ENCODE measurements at places on chromosomes 16 and 17.

DNA sequence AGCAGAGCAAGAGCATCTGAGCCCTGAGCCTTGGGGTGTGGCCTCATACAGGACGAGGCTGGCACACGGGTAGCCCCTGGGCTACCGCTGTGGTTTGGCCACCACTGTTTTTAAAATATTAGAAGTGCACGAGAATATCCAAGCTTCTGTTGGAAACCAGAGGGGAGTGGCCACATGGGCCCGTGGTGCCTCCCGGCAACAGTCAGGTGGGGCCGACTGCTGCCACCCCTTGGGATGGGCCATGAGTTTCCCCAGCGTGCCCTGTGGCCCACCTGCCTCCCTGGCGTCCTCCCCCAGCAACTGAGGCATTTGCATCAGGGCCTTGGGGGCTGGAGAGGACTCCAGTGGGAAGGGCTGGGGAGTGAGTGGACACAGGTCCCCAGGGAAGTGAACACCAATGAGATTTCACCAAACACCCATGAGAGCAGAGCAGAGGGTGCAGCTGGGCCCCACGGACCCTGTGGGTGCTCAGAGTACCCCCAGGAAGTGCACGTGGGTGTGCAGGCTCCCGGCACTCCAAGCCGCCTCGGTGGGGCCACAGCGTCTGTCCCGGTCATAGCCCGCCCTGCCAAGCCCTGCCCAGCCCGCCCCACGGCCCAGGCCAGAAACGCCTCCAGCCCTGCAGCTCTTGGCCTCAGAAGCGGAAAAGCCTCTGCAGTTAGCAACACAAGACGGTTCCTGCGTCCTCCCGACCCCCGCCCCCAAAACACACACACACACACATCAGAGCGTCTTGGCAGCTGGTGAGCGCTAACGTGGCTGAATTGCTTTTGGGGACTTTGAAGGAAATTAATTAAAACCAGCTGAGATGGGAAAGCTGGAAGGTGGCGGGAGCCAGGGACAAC lies 22.7 kb downstream of the ZNF469 start:
- no peak for DNase-seq

DNA sequence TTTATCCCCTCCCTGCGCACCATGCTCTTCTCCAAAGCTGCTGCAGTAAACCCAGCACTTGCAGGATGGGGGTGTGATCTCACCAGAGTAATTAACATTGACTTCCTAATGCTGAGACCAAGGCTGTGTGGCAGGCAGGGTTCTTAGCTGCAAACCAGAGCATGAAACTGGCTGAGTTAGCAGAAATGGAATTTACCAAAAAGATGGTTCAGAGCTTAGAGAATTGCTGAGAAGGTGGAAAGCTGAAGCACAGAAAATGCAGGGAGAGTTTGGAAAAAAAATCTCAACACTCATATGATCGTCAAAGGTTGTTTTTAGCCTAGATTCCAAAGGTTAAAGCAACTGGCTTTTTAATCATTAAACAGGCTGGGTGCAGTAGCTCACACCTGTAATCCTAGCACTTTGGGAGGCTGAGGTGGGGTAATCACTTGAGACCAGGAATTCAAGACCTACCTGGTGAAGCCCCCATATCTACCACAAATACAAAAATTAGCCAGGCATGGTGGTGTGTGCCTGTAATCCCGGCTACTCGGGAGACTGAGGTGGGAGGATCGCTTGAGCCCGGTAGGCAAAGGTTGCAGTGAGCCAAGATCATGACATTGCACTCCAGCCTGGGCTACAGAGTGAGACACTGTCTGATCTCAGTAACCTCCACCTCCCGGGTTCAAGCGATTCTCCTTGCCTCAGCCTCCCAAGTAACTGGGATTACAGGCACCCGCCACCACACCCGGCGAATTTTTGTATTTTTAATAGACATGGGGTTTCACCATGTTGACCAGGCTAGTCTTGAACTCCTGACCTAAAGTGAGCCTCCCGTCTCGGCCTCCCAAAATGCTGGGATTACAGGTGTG lies 6.0 kb upstream of the TXNDC11 start:
- DNase-seq = no peak

- no peak for DNase-seq
Observed at GRCh38 chr16:87077750-87078127, 239.5 kb downstream of the C16orf95 start.

DNA sequence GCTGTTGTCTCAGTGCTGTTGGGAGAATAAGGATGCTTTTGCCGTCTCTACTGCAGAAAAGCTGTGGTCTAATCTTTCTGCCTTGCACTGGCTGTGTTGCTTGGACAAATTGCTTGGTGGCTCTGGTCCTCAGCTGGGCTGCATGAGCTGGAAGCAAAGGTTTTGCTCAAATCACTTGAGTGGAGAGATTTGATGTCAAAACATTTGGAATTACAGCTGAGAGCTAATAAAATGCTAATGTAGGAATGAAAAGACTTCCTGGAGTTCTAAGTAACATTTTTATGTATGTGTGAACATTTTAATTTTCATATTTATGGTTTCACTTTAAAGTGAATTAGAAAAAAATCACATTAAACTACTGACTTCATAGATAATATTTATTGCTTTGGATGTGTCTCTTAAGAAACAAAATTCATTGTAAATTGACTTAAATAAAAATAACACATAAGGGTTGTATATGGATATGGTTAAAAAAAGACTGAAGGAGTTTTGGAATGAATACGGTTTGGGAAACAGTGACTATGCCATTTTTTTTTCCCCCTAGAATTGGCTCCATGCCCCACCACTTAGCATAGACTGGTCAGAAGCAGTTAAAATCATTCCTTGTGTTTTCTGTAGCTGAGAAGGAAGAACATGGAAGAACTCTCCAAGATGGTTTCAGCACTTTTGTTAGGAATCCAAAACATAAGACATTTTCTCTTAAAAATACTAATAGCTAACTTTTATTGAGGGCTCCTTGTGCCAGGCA lies 39.2 kb upstream of the FAM20A start:
- no peak for DNase-seq

DNA sequence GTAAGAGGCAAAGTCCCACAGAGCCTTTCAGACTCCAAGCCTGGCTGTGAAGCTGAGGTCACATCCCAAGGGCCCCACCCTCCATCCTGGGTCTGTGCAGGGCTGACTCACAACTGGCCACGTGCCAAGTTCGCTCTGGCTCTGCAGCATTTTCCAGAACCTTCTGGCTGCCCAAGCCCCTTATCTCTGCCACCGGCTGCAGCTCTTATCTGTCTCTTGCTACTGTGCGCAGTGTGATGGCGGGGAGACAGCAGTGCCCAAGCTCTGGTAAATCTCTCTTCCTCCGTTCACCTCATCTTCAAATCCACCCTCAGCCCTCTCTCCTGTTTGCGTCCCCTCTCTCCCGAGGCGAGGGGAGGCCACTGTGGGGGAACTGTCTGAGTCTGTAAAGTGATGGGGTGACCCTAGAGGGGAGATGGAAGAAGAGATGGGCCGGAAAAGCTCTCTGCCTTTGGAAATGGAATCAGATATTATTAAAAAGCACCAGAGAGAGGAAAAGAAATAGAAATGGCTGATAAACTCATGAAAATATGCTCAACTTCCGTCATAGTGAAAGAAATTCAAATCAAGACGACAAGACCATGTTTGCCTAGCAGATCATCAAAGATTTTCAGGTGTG lies 162.7 kb upstream of the CDC42EP4 start:
- DNase-seq = peak; percentile 0

DNA sequence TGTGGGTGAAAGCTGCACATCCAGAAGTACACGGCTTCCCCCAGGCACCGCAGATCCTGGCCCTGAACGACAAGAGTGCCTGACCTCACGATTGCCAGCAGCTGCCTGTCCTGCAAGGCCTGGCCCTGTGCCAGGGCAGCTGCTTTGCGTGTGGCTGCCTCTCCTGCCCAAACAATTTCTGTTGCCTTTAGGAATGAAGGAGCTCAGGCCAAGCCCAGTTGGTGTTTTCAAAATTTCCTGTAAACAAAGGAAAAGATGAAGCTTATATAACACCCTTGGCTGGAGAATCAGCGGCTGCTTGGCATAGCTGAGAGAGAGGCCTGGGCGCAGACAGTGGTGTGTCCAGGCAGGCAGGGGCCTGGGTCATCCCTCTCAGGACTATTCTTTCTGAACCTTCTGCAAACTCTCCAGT lies 11.7 kb upstream of the SLC47A2 start:
- DNase-seq = no peak

All from CD4-positive, alpha-beta T cell treated with Interleukin-4 for 4 hours (primary cell).